ENCODE measurements at places on chromosomes 5 and 9.
A peak's percentile ranks its signal among the peaks of the same experiment; 100 is the strongest.

- no peak for DNase-seq
Measured at GRCh38 chr5:73694089-73694488, 68.1 kb downstream of the ARHGEF28 start.

DNA sequence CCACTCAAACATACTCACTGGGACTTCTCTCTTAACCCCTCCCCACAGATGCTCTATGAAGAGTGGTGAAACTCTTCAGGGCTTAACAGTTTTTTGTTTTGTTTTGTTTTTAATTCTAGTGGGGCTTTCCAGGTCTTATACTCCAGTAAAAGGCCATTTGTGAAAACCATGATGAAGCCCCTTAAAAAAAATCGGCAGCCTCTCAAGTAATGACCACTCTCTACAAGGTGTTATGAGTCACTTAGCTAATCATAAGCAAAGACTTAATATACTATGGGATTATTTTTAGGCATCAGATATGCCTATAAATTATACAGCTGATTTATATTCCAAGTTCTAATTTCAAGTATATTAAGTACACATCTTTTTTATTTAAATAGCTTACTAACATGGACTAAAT, 607.9 kb downstream of the RAB3C start:
- DNase-seq = no peak

GRCh38 chr9:124802426-124802825, 25.5 kb downstream of the OLFML2A start:
- DNase-seq = no peak

DNA sequence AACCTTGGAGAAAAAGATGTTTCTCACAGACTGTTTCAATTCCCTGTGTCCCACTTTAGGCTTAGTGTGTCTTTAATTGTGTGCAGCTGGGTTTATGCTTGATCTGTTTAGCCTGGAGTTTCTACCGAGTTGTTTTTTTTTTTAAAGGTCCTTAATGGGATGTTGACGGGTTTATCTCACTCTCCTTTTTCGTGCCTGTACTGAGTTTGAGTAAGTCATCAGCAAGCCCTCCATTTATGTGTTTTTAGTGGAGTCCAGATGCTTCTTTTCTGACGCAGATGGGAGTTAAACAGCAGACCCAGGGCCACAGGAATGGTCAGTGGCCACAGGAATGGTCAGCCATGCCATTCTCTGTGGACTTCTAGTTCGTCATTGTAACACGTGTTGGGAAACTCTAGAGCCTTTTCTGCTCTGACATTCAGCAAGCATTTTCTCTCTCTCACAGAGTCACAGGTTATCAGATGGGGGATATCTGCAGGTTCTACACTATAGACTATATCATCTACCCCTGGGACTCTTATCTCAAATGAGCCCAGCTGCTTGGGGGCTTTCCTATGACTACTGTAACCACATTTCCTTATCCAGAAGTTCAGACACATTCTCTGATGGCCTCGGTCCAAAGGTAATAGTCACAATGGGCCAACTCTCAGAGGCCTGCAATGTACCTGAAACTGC, 190.5 kb downstream of the TTLL11 start:
- no peak for DNase-seq

DNA sequence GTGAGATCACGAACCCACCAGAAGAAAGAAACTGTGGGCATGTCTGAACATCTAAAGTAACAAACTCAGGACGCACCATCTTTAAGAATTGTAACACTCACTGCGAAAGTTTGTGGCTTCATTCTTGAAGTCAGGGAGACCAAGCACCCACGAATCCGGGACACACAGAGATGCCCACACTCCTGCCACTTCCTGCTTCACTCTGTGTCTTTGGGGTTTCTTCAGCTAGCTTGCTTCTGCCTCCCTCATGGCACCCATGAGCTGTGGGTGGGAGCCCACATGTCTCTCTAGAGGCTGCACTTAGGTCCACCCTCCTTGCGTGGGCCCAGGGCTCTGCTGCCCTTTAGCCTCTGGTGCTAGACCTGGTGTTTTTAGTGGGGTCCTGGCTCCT, 61.2 kb upstream of the CNOT6 start:
- no peak for DNase-seq

- no peak for DNase-seq
Measured at GRCh38 chr9:4946937-4947336, 38.1 kb upstream of the JAK2 start.

DNA sequence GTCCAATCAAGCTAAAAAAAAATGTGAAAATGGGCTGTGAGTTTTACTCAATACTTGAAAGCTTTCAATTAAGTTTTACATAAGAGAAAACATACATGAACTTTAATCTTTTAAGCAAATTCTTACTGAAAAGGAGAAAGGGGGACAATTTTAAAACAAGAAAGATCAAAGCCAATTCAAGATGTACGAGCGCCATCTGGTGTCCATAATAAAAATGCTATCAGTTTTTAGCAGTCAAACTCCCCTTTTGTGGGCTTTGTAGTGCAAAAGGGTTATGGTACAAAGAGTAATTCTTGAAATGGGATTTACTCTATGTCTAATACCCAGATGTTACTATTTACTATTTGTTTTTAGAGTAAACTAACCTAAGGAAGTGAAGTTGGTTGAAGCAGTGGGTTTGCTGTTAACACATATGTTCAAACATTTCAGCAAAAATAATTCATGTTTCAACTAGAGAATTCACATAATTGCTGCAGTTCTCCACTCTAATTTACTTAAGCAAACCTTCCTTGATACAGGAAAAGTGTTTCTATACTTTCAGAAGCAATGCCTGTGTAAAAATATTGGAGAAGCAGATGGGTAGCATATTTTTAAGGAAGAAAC, 228.2 kb upstream of the TYRP1 start:
- DNase-seq = no peak

GRCh38 chr5:174418809-174419539, 305.4 kb upstream of the MSX2 start:
- no peak for DNase-seq

- no peak for DNase-seq
Measured at GRCh38 chr9:93577975-93578682, 1.7 kb downstream of the PHF2 start.

- DNase-seq = no peak
Measured at GRCh38 chr5:89059274-89059673, 176.3 kb upstream of the MEF2C start.

- no peak for DNase-seq
Measured at GRCh38 chr5:85096421-85096820, 711.7 kb upstream of the EDIL3 start.

DNA sequence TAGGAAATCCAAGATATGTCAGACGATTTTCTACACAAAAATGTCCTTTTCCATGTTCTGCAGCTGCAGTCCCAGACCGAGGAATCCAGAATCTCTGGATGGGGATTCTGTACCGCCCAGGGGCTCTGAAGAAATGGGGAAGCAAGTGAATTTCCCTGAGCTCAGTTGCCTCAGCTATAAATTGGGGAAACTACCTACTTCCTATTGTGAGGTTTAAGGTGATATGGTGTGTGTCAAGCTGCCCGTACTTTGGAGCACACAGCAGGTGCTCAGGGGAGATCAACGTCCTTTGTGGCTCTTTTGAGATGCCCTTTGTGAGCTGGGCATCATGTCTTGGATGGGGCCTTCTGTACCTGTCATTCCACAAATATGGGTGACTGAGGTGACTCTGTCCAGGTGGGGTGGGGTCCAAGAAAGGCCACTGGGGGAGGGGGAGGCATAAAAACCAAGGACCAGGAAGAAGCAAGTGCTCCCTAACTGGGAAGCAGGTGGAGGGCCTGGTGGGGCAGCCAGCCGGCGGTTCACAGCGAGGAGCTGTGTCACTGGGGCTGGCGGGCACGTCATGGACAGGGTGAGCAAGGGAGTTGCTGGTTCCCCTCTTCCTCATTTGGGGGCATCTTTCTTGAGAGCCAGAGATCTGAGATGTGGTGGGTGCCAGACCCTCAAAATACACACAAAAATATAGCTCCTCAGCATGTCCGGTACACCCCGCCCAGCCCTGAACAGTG, 116.0 kb downstream of the CRB2 start:
- DNase-seq = no peak

- DNase-seq = peak; percentile 45
Measured at GRCh38 chr5:143008809-143009521, 238.8 kb downstream of the ARHGAP26 start.

DNA sequence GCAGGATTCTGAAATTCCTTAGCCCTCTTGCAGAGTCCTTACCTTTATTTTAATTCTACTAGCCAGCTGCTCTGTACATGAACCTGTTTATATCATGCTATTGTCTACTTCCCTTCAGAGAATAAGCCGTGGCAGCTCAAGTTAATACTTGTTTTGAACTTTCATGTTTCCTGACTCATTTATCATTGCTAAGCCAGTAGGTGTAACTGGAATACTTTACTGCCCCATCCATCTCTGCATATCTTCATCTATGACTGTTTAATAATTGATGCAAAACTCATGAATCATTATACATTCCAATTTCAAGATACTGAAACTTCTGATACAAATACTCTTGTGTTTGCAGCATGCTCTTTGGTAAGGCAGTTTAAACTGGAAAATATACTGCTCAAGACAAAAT, 174.7 kb downstream of the PPP2R2B start:
- DNase-seq = no peak

DNA sequence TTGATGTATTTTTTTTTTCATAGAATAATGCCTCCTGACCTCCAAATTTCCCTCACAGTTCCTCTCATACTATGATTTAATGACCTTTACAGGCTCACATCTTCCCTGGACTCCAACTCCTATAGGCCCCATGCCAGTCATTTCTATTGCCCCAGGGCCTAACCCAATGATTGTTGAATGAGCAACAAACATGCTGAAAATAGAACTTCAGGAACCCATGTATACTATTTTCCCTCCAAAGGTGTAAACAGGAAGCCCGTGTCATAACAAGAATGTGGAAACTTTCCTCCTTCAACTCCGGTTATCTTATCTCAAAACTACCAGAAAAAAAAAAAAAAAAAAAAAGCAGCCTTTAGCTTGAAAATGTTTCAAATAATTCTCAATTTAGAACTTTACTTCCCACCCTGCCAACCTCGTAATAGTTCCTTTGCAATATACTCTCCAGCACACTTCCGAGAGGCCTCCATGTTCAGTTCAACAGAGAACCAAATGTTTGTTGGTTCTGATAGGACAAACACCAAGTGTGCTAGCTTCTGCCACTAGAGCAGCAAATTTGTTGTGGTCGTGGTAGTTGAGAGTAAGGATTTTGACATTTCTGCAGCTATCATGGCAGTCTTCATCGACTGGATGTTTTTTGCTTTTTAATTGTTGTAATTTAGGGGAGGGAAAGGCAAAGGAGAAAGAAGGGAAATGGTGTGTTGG, 25.8 kb downstream of the TRPM6 start:
- DNase-seq = no peak

All from activated CD4-positive, CD25-positive, alpha-beta regulatory T cell (primary cell).